ENCODE measurements at places on chromosomes 7 and 10.
A peak's percentile ranks its signal among the peaks of the same experiment; 100 is the strongest.

DNA sequence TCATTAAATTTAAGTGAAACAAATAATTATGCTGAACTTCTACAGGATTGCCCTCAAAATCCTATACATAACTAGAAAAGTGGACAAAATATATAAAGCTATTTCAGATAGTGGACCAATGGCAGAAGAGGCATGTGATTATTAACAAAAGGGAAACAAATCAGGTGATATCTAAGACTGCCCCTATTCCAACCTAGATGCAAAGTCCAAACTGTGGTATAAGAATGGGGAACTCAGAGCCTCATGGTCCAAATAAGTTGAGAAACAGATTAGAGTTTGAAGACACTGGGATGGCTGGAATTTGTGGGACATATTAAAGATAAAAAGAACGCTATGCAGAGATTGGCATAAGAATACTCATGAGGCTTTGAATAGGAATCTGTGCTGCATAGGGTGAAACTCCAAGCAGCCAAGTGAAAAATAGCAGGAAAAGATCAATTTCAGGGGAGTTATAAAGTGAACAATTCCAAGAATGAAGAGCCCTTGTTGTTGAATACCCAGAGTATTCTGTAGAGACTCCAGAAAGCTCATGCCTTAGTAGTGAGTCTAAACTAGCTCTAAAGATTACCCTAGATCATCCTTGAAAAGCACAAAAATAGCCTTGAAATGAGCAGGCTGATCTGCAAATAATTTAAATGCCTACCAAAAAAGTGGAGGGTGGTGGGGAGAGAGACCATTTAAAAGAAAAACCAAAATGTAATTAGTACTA, 152.4 kb downstream of the IMMP2L start:
- H3K4me3 ChIP-seq: no peak overlapping the region
- no peak overlapping the region for H3K27ac ChIP-seq
- H3K36me3 ChIP-seq: no peaks in the 10 kb centered on the region
- H3K27me3 ChIP-seq: no peaks in the 10 kb centered on the region

GRCh38 chr10:44390585-44391072, 5.7 kb upstream of the CXCL12 start:
- no peak for DNase-seq
- H3K27me3 ChIP-seq: peaks cover 18% of the 10 kb centered on the region
- H3K4me3 ChIP-seq: no peak overlapping the region
- H3K4me1 ChIP-seq: peaks cover 3% of the 10 kb centered on the region
- no peaks in the 10 kb centered on the region for H3K36me3 ChIP-seq

GRCh38 chr10:129774736-129775401, 189.2 kb downstream of the EBF3 start:
- H3K27ac ChIP-seq: no peak overlapping the region
- H3K27me3 ChIP-seq: no peaks in the 10 kb centered on the region
- H3K4me1 ChIP-seq: no peaks in the 10 kb centered on the region
- no peak overlapping the region for H3K4me3 ChIP-seq
- no peak for DNase-seq

DNA sequence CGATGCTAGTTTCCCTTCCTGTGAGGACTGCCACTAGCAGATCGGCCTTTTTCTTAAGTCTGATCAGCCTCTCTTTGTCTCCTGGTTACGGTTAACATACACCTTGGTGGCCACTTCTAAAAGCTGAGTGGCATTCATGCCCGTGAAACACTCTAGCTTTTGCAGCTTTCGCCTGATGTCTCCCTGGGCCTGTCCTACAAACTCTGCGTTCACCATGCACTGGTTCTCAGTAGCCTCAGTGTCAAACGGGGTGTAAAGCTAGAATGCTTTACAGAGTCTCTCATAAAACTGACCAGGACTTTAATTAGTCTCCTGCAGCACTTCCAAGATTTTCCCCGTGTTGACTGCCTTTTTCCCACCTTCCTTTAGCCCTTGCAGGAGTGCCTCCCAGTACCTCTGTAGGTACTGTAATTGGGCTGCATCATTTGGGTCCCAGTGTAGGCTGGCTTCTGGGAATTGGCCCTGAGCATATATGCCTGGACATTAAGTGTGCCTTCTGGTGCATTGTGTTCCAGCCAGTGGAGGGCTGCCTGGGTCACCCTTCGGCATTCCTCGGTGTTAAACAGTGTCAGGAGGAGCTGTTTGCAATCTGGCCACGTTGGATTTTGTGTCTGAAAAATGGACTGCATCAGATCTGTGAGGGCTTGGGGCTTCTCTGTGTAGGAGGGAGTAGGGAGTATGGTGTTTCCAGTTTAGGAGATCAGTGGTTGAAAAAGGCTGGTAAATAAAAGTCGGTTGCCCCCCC, 6.5 kb upstream of the ZNF117 start:
- peaks cover 35% of the 10 kb centered on the region for H3K4me1 ChIP-seq
- no peak overlapping the region for H3K4me3 ChIP-seq
- H3K36me3 ChIP-seq: peaks cover 69% of the 10 kb centered on the region
- no peak for DNase-seq

GRCh38 chr7:92808006-92808405, 28.4 kb downstream of the CDK6 start:
- no peak overlapping the region for H3K4me3 ChIP-seq
- no peaks in the 10 kb centered on the region for H3K27me3 ChIP-seq
- H3K4me1 ChIP-seq: peaks cover 20% of the 10 kb centered on the region
- H3K36me3 ChIP-seq: no peaks in the 10 kb centered on the region
- DNase-seq: no peak

- DNase-seq: no peak
- no peak overlapping the region for H3K27ac ChIP-seq
- no peak overlapping the region for H3K4me3 ChIP-seq
- H3K4me1 ChIP-seq: no peaks in the 10 kb centered on the region
- H3K27me3 ChIP-seq: peaks cover 17% of the 10 kb centered on the region
These were observed 59.4 kb upstream of the COL13A1 start for GRCh38 chr10:69742356-69742695.

- peaks cover 28% of the 10 kb centered on the region for H3K4me1 ChIP-seq
These were observed 4.7 kb downstream of the MTERF1 start for GRCh38 chr7:91875851-91876250.

DNA sequence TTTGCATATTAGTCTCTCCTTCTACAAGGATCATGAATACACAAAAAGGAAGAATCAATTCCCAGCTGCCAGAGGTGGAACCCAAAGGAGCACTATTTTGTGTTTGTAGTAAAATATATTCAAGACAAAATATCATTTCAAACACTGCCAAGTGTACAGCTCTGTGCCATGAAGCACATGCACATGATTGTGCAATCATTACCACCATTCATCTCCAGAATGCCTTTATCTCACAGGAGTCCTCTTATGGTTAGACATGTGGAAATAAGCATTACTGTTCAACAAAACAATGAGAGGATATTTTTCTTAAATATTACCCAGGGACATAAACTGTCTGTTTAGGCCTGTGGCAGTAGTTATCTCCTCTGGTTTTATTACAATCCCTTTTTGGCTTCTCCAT, 151.4 kb upstream of the PPP1R3A start:
- H3K4me3 ChIP-seq: no peak overlapping the region
- no peak for DNase-seq
- no peaks in the 10 kb centered on the region for H3K4me1 ChIP-seq
- no peaks in the 10 kb centered on the region for H3K36me3 ChIP-seq
- peaks cover 7% of the 10 kb centered on the region for H3K27me3 ChIP-seq

- no peak for DNase-seq
- H3K27ac ChIP-seq: no peak overlapping the region
- no peaks in the 10 kb centered on the region for H3K27me3 ChIP-seq
- H3K4me1 ChIP-seq: no peaks in the 10 kb centered on the region
- no peak overlapping the region for H3K4me3 ChIP-seq
These were observed 229.2 kb downstream of the KCND2 start for GRCh38 chr7:120502132-120502531.

GRCh38 chr10:100715445-100716385, 29.7 kb upstream of the PAX2 start:
- peaks cover 83% of the 10 kb centered on the region for H3K27me3 ChIP-seq
- H3K27ac ChIP-seq: no peak overlapping the region
- H3K36me3 ChIP-seq: no peaks in the 10 kb centered on the region
- peak overlapping the region; percentile 26 for H3K4me3 ChIP-seq
- DNase-seq: no peak

DNA sequence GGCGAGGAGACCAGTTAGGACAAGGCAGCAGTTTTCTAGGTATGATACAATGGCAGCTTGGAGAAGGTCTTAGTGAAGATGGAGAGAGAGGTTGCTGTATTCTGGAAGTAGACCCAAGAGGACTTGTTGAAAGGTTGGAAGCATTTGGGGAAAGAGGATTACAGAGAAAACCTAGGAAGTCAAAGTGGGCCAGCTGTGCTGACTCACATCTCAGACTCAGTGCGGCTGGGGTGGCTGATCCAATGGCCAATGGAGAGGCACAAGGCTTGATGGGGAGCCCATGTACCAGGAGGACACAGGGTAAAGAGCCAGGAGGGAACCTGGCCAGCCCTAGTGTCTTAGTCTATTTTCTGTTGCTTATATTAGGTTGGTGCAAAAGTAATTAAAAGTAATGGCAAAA, 194.5 kb upstream of the GALNT17 start:
- DNase-seq: no peak
- no peaks in the 10 kb centered on the region for H3K4me1 ChIP-seq
- no peak overlapping the region for H3K4me3 ChIP-seq
- H3K27ac ChIP-seq: no peak overlapping the region
- H3K36me3 ChIP-seq: no peaks in the 10 kb centered on the region

DNA sequence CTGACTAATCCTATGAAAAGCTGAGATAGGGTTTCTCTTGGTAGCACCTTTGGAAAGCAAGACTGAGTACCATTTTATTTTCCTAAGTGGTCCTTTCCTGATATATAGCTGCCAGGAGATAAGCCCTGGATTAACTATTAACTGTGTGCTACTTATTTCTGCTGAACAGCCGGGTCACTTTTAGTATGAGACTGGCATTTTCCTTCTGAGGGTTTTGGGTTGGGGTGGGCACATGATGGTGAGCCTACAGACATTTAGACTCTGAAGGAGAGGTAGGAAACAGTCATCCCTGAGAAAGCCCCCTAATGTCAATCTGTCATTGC, 29.8 kb upstream of the BMPR1A start:
- no peak overlapping the region for H3K4me3 ChIP-seq
- peaks cover 5% of the 10 kb centered on the region for H3K4me1 ChIP-seq

DNA sequence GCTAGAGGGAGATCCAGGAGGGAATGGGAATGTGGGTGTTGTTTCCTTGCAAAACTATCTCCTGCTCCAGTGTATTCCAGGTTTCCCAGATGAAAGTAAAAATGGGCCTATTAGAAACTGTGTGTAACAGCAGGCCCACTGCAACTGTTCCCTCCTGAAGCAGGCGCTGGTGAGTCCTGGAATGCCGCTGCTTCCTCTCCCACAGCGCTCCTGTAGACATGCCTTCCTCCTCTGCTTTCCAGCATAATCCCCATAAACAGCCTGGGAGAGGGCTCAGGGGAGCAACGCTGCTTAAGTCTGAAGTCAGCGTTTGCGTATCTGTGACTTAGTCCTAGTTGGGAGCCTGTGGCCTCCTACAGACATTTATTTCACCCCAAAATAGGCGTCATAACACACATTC, 551.0 kb upstream of the FOXK1 start:
- no peak overlapping the region for H3K27ac ChIP-seq
- H3K4me3 ChIP-seq: no peak overlapping the region
- no peak for DNase-seq
- no peaks in the 10 kb centered on the region for H3K27me3 ChIP-seq

GRCh38 chr10:339038-339391, 203.8 kb downstream of the ZMYND11 start:
- no peak overlapping the region for H3K27ac ChIP-seq
- no peaks in the 10 kb centered on the region for H3K27me3 ChIP-seq
- no peaks in the 10 kb centered on the region for H3K36me3 ChIP-seq
- H3K4me3 ChIP-seq: no peak overlapping the region
- DNase-seq: no peak

DNA sequence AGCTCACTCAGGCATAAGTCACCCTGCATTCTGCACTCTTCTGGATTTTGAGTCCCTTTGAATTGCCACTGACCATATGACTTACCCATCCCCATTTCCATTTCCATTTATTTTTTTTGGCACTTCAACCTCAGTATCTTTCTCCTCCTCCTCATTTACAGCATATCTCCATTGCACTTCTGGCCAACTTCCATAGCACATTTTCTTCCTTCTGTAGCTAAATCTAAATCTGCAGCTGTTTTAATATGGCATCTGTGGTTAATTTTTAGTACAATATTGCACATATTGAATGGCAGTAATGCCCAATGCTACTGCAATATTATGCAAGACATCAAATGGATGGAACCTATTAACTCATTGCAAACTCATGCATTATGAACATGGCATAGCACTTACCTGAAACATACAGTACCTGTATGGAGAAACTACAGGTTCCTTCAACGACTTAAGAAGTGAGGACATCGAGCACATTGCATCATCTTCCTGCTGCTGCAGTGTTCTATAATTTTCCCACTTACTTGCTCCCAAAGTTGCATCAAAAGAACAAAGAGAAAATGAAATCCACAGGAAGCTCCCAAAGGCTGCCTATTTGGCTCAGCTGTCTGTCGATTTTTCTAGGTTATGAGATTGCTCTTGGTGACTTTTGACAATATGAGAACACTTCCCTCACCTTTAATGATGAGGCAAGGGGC, 55.7 kb downstream of the LRRTM3 start:
- H3K27me3 ChIP-seq: no peaks in the 10 kb centered on the region
- no peak overlapping the region for H3K4me3 ChIP-seq
- no peak overlapping the region for H3K27ac ChIP-seq
- DNase-seq: no peak
- peaks cover 3% of the 10 kb centered on the region for H3K4me1 ChIP-seq
- no peaks in the 10 kb centered on the region for H3K36me3 ChIP-seq

DNA sequence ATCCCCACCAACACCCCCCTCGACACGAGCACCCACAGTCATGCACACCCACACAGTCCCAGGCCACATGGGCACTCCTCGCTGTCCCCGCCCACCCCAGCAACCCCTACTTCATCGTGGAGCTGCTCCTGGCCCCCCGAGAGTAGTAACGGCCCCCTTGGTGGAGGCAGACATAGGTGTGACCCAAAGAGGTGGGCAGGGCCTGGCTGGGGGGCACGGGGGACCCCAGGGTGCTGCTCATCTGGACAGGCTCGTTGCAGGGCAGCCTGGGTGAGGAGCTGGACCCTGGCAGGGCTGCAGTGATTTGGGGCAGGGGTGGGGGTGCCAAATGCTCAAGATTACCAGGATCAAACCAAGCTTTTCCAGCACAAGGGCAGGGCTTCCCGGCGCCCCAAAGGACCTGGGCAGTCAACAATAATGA, 42.4 kb upstream of the ZMIZ1 start:
- H3K4me1 ChIP-seq: no peaks in the 10 kb centered on the region
- H3K4me3 ChIP-seq: no peak overlapping the region
- H3K27me3 ChIP-seq: peaks cover 11% of the 10 kb centered on the region
- H3K27ac ChIP-seq: no peak overlapping the region
- H3K36me3 ChIP-seq: no peaks in the 10 kb centered on the region
- no peak for DNase-seq

DNA sequence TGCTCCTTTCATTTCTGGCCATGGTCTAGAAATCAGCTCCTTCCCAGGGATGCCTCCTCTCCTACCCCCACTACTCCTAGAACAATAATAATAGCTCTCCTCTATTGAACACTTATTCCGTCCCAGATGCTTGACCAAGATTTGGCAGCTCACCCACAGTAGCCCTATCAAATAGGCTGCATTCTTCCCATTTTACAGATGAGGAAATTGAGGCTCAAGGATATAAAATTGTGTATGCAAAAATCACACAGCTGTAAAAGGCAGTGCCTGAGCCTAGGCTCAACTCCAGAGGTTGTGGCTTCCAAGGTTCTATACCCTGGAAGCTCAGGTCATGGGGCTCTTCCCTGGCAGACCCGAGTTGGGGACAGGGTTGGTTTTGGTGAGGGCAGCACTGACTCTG, 82.3 kb downstream of the C10orf105 start:
- H3K27me3 ChIP-seq: peaks cover 3% of the 10 kb centered on the region
- H3K4me1 ChIP-seq: peaks cover 9% of the 10 kb centered on the region
- no peaks in the 10 kb centered on the region for H3K36me3 ChIP-seq
- no peak for DNase-seq
- no peak overlapping the region for H3K4me3 ChIP-seq
- no peak overlapping the region for H3K27ac ChIP-seq

- H3K4me1 ChIP-seq: no peaks in the 10 kb centered on the region
- no peaks in the 10 kb centered on the region for H3K27me3 ChIP-seq
- H3K36me3 ChIP-seq: peaks cover 10% of the 10 kb centered on the region
These were observed 46.2 kb downstream of the NOC3L start for GRCh38 chr10:94316560-94316959.

Measured in activated B cell treated with CpG ODN at 0.5 μM for 24 hours (primary cell).